ENCODE measurements at places on chromosomes 1 and 21.

DNA sequence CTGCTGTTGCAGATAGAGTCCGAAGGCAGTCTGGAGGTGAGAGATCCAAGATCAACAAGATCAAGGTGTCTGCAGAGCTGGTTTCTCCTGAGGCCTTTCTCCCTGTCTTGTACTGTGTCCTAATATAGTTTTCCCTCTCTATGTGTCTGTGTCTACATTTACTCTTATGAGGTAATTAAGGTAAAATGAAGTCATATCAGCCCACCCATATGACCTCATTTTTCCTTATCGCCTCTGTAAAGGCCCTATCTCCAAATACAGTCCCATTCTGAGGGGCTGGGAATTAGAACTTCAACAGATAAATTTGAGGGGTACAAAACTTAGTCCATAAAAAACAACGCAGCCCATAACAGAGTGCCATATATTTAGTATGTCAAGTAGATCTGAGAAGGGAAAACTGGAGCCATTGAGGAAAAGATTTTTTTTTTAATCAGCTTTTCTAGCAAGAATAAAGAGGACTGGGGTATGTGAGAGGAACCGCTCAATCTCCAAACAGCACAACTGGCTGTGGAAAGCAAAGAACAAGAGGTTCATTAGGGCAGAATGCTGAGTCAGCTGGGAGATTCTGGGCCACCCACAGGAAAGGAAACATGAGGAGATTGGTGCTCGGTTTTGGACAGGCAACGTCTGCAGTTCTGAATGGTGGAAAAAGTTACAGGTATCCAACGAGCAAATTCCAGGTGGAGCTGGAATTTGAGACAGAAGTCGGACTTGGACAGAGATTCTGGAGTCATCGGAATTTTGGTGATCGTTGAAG, 65.7 kb downstream of the MAP3K21 start:
- DNase-seq, result no peak

DNA sequence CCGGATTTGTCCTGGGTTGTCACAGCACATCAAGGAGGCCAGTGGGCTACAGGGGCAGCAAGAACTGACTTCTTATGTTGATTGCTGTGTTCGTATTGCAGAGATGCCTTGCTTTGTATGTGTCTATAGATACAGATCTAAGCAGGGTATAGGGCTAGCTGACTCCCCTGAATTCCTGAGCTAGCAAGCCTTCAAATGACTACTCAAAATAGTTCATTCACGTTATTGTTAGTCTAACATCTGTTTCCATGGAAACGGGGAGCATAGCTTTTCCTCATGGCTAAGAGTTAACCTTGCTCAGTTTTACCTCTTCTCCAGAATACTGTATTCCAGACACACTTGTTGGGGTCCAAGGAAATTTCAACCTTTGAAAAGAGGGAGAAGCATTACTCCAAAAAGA, 24.1 kb downstream of the TRIM45 start:
- no peak for DNase-seq

GRCh38 chr1:28516518-28516956, 10.7 kb downstream of the RCC1 start:
- no peak for DNase-seq

GRCh38 chr1:2348346-2349325, 42.7 kb downstream of the MORN1 start:
- no peak for DNase-seq

DNA sequence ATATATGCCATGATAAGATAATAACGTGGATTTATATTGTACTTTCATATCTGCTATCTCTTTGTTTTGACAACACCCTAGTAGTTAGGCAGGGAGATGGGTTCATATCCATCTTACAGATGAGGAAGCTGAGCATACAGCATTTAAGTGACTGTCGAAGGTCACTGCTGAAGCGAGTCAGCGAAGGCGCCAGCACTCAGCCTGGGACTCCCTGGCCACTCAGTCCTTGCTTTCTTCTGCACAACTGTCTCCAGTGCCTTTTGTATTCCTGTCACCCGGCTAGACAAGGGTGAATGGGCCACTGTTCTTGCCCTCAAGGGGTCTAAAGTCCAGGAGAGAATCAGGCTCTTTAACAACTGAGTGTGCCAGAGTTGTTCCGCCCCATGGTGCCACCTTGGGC, 3.1 kb downstream of the ARHGEF10L start:
- DNase-seq, result no peak

Measured in stomach (tissue), 19 donors.